ENCODE measurements at places on chromosomes 1 and 21.

DNA sequence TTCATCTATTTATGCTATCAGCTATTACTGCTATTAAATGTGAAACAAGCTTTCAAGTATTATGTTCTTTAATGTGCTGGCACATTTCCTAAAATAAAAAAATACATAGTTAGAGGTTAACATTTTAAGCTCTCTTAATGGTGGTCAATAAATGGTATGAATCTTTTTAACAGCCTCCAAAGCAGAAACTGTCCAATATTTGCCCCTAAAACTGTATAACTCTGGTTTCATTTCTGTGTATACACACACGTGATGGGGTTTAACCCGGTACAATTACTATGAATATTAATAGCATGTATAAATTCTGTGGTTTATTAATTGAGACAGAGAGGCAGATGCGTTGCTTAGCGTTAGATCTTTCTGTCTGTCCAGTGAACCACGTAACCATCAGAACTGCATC is 2.2 kb downstream of the ESRRG start:
- DNase-seq = no peak

- DNase-seq = no peak
Measured at GRCh38 chr1:14788080-14788479, 189.6 kb downstream of the KAZN start.

GRCh38 chr1:19754482-19754881 is 45.2 kb downstream of the TMCO4 start:
- DNase-seq = no peak

GRCh38 chr1:215360758-215361157 is 206.3 kb upstream of the KCTD3 start:
- no peak for DNase-seq

DNA sequence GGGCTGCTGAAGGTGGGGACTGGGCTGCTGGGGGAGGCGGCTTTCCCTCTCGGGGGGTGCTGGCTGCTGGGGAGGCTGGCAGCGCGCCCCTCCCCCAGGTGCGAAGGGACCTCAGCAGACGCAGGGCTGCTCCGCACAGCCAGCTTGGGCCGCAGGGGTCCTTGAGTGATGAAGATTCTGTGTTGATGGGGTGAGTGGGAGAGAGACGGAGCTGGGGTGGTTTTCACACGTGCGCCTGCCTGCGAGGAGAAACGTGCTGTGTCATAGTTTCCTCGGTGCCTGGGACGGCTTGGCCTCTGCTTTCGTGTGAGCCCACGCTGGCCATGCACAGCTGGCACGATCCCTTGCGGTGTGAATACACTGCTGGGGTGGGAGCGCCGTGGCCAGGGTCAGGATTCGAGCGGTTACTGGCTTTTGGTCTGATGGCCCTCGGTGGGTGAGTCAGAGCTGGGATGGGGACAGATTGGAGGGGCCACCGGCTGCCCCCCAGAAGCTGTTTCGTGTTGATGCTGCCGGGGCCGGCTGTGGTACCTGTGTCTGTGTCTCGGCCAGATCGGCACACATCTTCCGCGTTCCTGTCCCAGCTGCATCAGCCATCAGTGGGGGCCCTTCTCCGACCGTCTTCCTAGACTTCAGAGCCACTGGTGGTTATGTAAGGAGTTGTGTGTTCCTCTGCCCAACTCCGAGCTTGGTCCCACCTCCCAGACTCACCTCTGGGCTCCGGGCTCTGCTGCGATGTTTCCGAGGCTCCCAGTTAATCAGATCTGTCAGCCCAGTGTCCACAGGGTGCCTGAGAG is 24.9 kb downstream of the PRKCZ start:
- no peak for DNase-seq

DNA sequence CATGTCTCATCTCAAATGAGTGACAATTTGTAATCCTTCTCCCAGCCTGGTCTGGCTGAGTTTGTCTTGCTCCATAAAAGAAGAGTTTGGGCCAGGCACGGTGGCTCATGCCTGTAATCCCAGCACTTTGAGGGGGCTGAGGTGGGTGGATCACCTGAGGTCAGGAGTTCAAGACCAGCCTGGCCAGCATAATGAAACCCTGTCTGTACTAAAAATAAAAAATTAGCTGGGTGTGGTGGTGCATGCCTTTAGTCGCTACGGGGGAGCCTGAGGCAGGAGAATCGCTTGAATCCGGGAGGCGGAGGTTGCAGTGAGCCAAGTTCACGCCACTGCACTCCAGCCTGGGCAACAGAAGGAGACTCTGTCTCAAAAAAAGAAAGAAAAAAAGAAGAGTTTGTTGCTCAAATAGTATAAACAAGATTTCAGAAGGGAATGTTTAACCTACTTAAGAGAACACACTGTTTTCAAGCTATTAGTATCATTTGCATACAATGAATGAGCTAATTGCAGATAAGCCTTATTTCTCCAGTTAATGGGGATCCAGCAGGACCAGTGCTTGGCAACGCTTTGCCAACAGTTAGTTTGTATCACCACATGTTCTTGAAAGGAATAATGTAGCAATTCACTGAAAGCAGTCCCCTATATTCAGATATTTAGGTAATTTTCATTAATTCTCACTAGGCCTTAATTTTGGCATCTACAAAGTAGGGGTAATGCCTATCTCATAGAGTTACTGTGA is 15.9 kb downstream of the KLHDC7A start:
- no peak for DNase-seq

- no peak for DNase-seq
Measured at GRCh38 chr1:66731170-66731865, 20.9 kb upstream of the DYNLT5 start.

- DNase-seq = no peak
Measured at GRCh38 chr1:245099401-245099800, 55.4 kb upstream of the KIF26B start.

DNA sequence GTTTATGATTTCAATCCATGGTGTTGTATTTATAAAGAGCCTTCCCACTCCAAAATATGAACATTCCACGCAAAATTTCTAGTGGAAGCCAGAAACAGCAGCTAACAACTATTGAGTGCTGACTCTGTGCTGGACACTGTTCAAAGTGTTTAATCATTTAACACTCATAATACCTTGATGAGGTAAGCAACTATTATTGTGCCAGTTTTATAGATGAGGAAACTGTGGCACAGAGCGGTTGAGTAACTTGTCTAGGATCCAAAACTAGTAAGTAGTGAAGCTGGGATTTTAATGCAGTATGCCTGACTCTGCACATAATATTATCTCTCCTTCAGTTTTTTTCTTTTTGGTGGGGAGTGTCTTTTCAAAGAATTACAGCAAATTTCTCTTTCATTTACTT is 228.3 kb downstream of the SLC35F3 start:
- DNase-seq = no peak

GRCh38 chr1:167927046-167927754 is 9.3 kb upstream of the DCAF6 start:
- no peak for DNase-seq

GRCh38 chr1:96073100-96073499 is 648.5 kb upstream of the PTBP2 start:
- DNase-seq = no peak

DNA sequence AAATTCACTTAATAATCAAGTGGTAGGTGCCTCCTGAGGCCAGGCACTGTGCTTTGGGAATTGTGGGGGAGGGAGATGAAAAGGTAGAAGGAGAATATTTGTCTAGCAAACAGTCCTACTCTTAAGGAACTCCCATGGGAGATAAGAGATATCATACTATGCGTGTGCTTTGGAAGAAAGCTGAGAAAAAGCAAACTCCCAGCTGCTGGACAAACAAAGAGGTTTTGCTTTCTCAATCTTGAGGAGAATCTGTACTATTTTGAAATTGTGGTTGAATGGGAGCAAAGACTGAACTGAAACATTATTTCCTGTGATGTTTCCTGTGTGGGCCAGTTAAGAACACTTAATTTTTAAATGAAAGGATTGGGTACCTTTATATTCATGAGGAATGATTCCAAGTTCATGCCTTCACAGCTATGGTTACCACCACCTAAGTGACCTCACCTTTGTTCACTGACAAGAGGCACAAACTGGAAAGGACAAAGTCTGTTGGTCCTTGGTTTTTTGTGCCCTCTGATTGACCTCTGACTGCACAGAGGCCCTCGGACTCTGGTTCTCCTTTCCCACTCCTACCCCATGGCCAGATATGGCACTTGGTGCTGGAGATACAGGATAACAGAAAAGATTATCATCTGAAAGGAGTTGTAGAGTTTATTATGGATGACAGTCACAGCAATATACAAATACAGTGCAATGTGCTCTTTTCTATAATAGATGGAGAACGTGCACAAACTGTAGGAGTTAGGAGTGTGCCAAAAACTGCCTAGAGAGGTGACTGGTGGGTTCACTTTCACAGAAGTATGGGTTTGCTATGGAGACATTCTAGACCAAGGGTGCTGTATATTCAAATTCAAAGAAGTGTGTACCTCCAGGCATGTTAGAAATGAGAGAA is 1.6 kb downstream of the CD53 start:
- no peak for DNase-seq

DNA sequence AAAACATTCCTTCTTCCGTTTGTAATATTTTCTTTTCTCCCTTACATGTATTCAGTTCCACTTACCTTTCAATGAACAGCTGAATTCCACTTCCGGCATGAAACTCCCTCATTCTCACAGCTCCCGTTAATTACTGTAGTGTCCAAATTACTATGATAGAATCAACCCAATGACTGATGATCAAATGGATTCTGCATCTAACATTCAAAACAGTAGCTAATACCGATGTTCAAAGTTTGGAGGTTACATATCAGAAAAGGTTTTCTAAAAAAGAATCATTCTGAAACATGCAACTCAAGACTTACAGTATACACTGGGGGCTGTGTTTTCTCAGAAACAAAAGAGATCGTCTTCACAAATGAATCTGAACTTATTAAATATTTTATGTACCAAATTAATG is 77.2 kb downstream of the PTPRC start:
- DNase-seq = no peak

DNA sequence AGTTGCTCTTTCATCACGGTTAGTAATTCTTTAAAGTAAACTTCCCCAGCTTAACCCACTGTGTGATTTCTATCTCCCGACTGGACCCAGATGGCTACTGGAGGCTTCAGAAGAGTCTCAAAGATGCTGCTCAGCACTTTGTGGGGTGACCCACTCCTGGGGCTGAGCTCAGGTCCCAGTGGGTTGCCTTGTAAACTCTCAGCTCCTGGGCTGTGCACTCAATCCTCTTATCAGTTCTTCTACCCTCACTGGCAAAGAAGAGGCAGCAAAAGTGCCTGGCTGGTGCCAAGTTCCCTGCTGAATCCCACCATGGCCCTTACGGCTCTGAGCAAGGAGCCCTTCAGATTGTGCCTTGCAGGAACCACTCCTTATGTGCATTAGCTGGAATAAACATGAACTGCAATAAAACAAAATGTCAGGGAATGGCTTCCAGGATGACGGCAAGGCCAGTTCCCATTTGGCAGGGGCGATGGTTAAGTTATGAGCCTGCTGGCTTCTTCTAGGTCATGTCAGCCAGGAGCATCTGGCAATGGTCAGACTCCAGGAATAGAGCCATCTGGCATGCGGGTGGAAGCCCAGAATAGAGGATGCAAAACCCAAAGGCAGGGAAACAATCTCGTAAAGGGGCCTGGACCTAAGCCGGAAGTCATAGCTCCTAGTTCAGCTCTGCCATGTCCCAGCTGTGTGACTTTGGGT is 6.8 kb downstream of the MYOC start:
- DNase-seq = peak; percentile 98

- no peak for DNase-seq
Measured at GRCh38 chr1:6783221-6783620, 2.0 kb upstream of the CAMTA1 start.
